ENCODE measurements at places on chromosomes 7 and 10.

- DNase-seq = no peak
Observed at GRCh38 chr10:30542895-30543288, 86.7 kb downstream of the LYZL2 start.

GRCh38 chr7:1812509-1813393 lies 142.7 kb downstream of the ELFN1 start:
- peak; percentile 17 for DNase-seq

- no peak for DNase-seq
Observed at GRCh38 chr7:157008206-157009169, 2.0 kb downstream of the MNX1 start.

DNA sequence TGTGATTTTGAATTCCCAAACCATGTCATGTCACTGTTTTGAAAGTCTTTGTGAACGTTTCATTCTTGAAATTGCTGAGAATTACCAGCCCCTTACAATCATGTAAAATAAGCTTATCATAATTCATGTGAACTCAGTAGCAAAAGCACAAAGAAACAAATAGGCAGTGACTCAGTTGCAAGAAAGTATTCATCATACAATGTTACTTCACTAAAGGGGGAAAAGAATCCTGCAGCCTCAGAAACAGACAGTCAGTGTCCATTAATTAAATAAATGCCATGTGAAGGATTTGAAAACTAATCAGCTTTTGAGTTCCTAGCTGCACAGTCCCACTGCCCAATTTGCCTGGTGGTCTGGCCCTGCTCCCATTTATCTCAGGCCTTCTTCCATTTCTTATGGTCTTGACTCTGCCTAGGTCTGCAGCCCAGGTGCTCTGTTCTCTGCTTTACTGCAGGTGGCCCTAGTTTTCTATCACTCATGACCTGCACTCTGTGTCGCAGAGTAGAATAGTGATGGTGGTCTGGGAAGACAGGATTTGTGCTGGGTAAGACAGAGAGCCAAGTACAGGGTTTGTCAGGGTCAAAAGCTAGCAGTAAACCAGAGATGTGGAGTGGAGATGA lies 99.7 kb downstream of the PLCE1 start:
- peak; percentile 13 for DNase-seq

DNA sequence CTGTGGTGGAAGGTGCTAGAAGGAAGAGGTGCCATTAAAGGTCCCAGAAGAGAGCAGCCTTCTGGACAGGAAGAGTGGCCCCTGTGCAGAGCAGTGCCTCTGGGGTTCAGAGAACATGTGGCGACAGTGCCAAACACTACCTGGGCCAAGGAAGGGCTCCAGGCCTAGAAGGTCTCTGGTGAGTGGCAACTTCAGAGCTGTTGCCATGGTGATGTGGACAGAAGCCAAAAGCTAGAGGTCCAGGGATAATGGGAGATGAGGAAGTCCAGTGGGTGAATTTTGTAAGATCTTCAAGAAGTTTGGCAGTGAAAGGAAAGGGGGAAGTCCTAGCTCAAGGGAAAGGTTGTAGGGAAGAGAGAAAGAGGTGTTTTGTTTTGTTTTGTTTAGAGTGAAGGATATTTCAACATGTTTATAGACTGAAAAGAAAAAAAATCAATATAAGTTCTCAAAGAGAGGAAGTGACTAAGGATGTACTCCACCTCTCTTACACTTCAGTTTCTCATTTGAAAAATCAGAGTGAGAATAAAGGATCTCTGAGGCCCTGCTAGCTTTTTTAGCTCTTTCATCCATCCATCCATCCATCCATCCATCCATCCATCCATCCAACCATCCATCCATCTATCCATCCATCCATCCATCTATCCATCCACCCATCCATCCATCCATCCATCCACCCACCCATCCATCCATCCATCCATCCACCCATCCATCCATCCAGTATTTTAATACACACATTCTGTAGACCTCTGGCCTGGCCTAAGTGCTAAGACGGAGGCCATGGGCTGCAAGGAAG lies 77.1 kb upstream of the DUSP5 start:
- DNase-seq = peak; percentile 53

GRCh38 chr10:76984559-76985443 lies 652.8 kb downstream of the KCNMA1 start:
- peak; percentile 52 for DNase-seq

- DNase-seq = peak; percentile 17
Observed at GRCh38 chr7:73668103-73668885, 663 bp downstream of the VPS37D start.

All from LHCN-M2 (cell line).